ENCODE measurements at places on chromosomes 4 and X. TPM values are rescaled to one million over a fixed set of nuclear protein-coding genes. Genes with fewer than 3 reads are reported as not detected.

The TXK gene
- 2.0 TPM for total RNA-seq

The TMEM156 gene
- total RNA-seq = not detected

The ZNF157 gene
- not detected for total RNA-seq

The POLN gene
- total RNA-seq = 2.5 TPM

The STPG2 gene
- total RNA-seq = not detected

The GPR82 gene
- not detected for total RNA-seq

The UCP1 gene
- total RNA-seq = 0.22 TPM

The EXOC1L gene
- total RNA-seq = not detected

The PNMA6F gene
- total RNA-seq = not detected

The PF4V1 gene
- not detected for total RNA-seq

The ENPP6 gene
- total RNA-seq = not detected

The ASB5 gene
- not detected for total RNA-seq

The PIM2 gene
- total RNA-seq = 19.9 TPM

The C4orf50 gene
- not detected for total RNA-seq

The FAT4 gene
- 31.3 TPM for total RNA-seq

The CXCL3 gene
- total RNA-seq = 0.50 TPM

The STATH gene
- not detected for total RNA-seq

The CNGA1 gene
- 0.39 TPM for total RNA-seq

The NPY2R gene
- total RNA-seq = not detected

The SUPT20HL2 gene
- total RNA-seq = not detected

The STAP1 gene
- not detected for total RNA-seq

The PHOX2B gene
- 0.13 TPM for total RNA-seq

The MFAP3L gene
- 7.6 TPM for total RNA-seq

The EVC2 gene
- 5.6 TPM for total RNA-seq

The XAGE1A gene
- total RNA-seq = 36.9 TPM

The CFP gene
- 2.3 TPM for total RNA-seq

The NUP62CL gene
- 2.9 TPM for total RNA-seq

The TMPRSS11D gene
- total RNA-seq = not detected

The PPEF2 gene
- not detected for total RNA-seq

The HSPA4L gene
- 4.9 TPM for total RNA-seq

The MAML3 gene
- total RNA-seq = 3.7 TPM

The AMTN gene
- total RNA-seq = not detected

The CT45A1 gene
- total RNA-seq = not detected

The ADAMTS3 gene
- 0.39 TPM for total RNA-seq

The SMARCA5 gene
- total RNA-seq = 77.6 TPM

The PARM1 gene
- 12.3 TPM for total RNA-seq

The NPNT gene
- total RNA-seq = 0.50 TPM

The CTAG1A gene
- total RNA-seq = not detected

The IRS4 gene
- total RNA-seq = not detected

The IQSEC2 gene
- total RNA-seq = 8.1 TPM

The SOWAHB gene
- total RNA-seq = 0.13 TPM

The CPZ gene
- total RNA-seq = 0.28 TPM

The DIPK2B gene
- not detected for total RNA-seq

The TBC1D9 gene
- 22.4 TPM for total RNA-seq

The LDOC1 gene
- total RNA-seq = not detected

Data from A673 (cell line).